ENCODE measurements at places on chromosomes 5 and 9. TPM values are rescaled to one million over a fixed set of nuclear protein-coding genes. Genes with fewer than 3 reads are reported as not detected.

The CARD6 gene
- 0.67 TPM for total RNA-seq

The PCDHGA7 gene
- total RNA-seq, result 2.4 TPM

The TOR1A gene
- total RNA-seq, result 52.0 TPM

The DCP2 gene
- total RNA-seq, result 29.3 TPM

The NAIP gene
- total RNA-seq, result 5.2 TPM

The TMC1 gene
- total RNA-seq, result not detected

The LCN9 gene
- not detected for total RNA-seq

The LAMC3 gene
- not detected for total RNA-seq

The SLC4A9 gene
- under 0.01 TPM for total RNA-seq

The PCDHB2 gene
- 6.8 TPM for total RNA-seq

The CKMT2 gene
- total RNA-seq, result 0.33 TPM

The CDC25C gene
- total RNA-seq, result 0.67 TPM

The SLC23A1 gene
- total RNA-seq, result not detected

The CNTNAP3 gene
- total RNA-seq, result 23.7 TPM

The F2R gene
- total RNA-seq, result 27.7 TPM

The DENND1A gene
- total RNA-seq, result 40.0 TPM

The RNF183 gene
- not detected for total RNA-seq

The OMD gene
- total RNA-seq, result not detected

The SPATA31E1 gene
- not detected for total RNA-seq

The LCP2 gene
- not detected for total RNA-seq

The WNT8A gene
- not detected for total RNA-seq

The MLANA gene
- not detected for total RNA-seq

The WDR38 gene
- total RNA-seq, result not detected

The PCDHA6 gene
- 0.67 TPM for total RNA-seq

The ADAMTS16 gene
- not detected for total RNA-seq

The GFI1B gene
- not detected for total RNA-seq

The TRAF1 gene
- 1.0 TPM for total RNA-seq

The TSLP gene
- 1.0 TPM for total RNA-seq

The SLC46A2 gene
- total RNA-seq, result not detected

The ADAMTS12 gene
- total RNA-seq, result 4.0 TPM

The RASGRF2 gene
- total RNA-seq, result 2.0 TPM

The ENTPD2 gene
- 15.5 TPM for total RNA-seq

The ANKRD34B gene
- total RNA-seq, result not detected

The PCDH1 gene
- total RNA-seq, result 55.6 TPM

The STING1 gene
- total RNA-seq, result 10.7 TPM

The MPDZ gene
- 27.2 TPM for total RNA-seq

The TMEM232 gene
- 1.6 TPM for total RNA-seq

The FBP2 gene
- total RNA-seq, result not detected

The HNRNPK gene
- 581 TPM for total RNA-seq

The KIF4B gene
- total RNA-seq, result not detected

The CARTPT gene
- total RNA-seq, result not detected

The HAND1 gene
- not detected for total RNA-seq

The ADGRV1 gene
- total RNA-seq, result 0.07 TPM

The NMUR2 gene
- not detected for total RNA-seq

The NUTM2F gene
- not detected for total RNA-seq
